ENCODE measurements at places on chromosomes 1 and 21. TPM values are rescaled to one million over a fixed set of nuclear protein-coding genes. Genes with fewer than 3 reads are reported as not detected.

FALEC gene
- total RNA-seq, result not detected

ETV3 gene
- total RNA-seq, result 18.2 TPM

CRP gene
- total RNA-seq, result not detected

AADACL3 gene
- total RNA-seq, result not detected

GABRD gene
- not detected for total RNA-seq

TCP10L gene
- total RNA-seq, result 0.46 TPM

SEMA4A gene
- total RNA-seq, result 0.55 TPM

ADORA1 gene
- 5.7 TPM for total RNA-seq
